ENCODE measurements at places on chromosomes 5 and 9.

DNA sequence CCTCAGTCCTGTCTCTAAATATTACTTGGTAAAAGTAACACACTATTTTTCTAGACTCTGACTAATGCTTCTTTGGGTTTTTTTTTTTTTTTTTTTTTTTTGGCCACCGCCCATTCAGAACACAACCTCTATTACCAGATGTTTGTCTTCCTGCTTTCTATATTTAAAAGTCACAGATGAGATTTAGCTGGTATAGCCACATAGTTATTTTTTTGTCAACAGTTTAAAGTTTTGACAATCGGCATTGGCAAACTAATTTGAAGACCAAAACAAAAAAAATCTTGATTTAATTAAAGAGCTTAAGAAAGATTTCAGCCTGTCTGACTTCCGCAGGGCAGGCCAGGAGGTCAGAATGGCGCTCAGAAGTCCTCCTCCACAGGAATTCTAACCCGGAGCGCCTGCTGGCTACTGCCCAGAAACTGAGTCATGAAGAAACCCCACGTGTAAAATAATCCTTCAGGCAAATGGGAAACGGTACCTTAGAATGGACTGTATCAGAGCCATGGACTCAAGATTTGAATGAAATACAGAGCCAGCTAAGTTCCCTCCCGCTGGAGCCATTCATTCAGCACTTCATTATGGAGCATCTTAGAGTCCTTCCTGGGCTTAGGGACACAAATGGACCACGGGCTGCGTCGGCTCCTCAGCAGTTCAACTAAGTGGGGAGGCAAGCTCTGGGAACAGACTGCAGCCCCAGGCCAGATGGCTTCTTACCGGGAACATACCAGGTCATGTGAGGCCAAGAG lies 55.6 kb downstream of the PTPDC1 start:
- no peak for DNase-seq
- H3K4me3 ChIP-seq, result peak overlapping the region; percentile 43
- peak overlapping the region; percentile 90 for H3K27ac ChIP-seq
- H3K4me1 ChIP-seq, result peaks cover 91% of the 10 kb centered on the region

GRCh38 chr9:113375057-113376023 lies 1.4 kb downstream of the HDHD3 start:
- H3K4me1 ChIP-seq, result peaks cover 6% of the 10 kb centered on the region
- H3K27ac ChIP-seq, result no peak overlapping the region
- peaks cover 3% of the 10 kb centered on the region for H3K36me3 ChIP-seq
- H3K27me3 ChIP-seq, result no peaks in the 10 kb centered on the region

DNA sequence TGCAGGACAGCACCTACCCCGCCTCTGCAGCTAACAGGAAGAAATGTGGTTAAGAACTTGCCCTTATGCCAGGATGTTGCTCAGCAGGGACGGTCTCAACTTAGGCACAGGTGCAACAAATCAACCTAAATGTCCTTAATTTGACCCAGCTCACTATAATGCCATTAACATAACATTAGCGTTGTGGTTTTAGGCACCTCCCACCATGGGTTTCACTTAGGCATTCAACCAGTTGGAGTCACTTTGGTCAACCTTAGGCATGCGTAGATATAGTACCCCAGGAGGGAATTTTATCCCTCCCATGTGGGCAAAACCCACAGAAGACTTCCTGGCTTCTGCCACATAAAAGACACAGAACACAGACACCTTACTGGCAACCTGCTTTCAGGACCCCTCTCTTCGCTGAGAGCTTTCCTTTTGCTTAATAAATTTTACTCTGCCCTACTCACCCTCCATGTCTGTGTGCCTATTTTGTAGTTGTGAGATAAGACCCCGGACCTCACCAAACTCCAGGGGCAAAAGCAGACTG lies 8.7 kb upstream of the ERAP1 start:
- DNase-seq, result no peak
- no peaks in the 10 kb centered on the region for H3K27me3 ChIP-seq
- no peak overlapping the region for H3K27ac ChIP-seq

GRCh38 chr5:52491071-52491787 lies 296.5 kb upstream of the ITGA1 start:
- peaks cover 3% of the 10 kb centered on the region for H3K27me3 ChIP-seq
- no peaks in the 10 kb centered on the region for H3K36me3 ChIP-seq
- H3K4me3 ChIP-seq, result no peak overlapping the region
- no peaks in the 10 kb centered on the region for H3K4me1 ChIP-seq

- no peaks in the 10 kb centered on the region for H3K27me3 ChIP-seq
- no peak for DNase-seq
- H3K4me1 ChIP-seq, result no peaks in the 10 kb centered on the region
Observed at GRCh38 chr5:87885758-87886157, 382.9 kb downstream of the TMEM161B start.

GRCh38 chr5:172523146-172523745 lies 68.9 kb upstream of the SH3PXD2B start:
- no peak overlapping the region for H3K27ac ChIP-seq
- DNase-seq, result no peak
- peaks cover 9% of the 10 kb centered on the region for H3K36me3 ChIP-seq
- peaks cover under 1% of the 10 kb centered on the region for H3K4me1 ChIP-seq
- no peak overlapping the region for H3K4me3 ChIP-seq
- peaks cover 26% of the 10 kb centered on the region for H3K27me3 ChIP-seq

- no peak for DNase-seq
- no peak overlapping the region for H3K4me3 ChIP-seq
- peak overlapping the region; percentile 59 for H3K27ac ChIP-seq
- H3K27me3 ChIP-seq, result no peaks in the 10 kb centered on the region
- H3K36me3 ChIP-seq, result peaks cover 61% of the 10 kb centered on the region
Observed at GRCh38 chr9:131490514-131490913, 12.2 kb upstream of the POMT1 start.

- no peak for DNase-seq
- no peaks in the 10 kb centered on the region for H3K27me3 ChIP-seq
- peak overlapping the region; percentile 97 for H3K27ac ChIP-seq
- no peaks in the 10 kb centered on the region for H3K36me3 ChIP-seq
Observed at GRCh38 chr5:139660105-139660922, 12.2 kb downstream of the CXXC5 start.

DNA sequence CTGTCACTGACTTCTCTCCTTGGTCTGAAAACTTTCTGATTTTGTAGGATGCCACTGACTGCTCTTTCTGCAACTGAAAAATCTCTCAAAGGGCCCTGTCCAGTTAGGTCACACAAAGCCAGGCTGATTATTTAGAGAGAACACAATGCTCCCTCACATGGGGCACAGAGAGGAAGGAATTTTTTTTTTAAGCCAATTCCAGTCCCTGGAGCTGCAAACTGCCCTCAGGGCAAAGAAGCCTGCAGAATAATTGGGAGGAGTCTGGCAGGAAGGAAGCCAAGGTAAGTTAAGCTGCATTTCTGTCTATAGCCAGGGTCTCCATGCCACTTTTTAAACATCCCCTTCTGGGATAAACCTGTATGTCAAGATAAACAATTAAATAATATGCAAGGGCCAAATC lies 305.5 kb downstream of the ZSWIM6 start:
- H3K4me3 ChIP-seq, result no peak overlapping the region
- no peaks in the 10 kb centered on the region for H3K27me3 ChIP-seq
- no peaks in the 10 kb centered on the region for H3K36me3 ChIP-seq
- no peak overlapping the region for H3K27ac ChIP-seq

DNA sequence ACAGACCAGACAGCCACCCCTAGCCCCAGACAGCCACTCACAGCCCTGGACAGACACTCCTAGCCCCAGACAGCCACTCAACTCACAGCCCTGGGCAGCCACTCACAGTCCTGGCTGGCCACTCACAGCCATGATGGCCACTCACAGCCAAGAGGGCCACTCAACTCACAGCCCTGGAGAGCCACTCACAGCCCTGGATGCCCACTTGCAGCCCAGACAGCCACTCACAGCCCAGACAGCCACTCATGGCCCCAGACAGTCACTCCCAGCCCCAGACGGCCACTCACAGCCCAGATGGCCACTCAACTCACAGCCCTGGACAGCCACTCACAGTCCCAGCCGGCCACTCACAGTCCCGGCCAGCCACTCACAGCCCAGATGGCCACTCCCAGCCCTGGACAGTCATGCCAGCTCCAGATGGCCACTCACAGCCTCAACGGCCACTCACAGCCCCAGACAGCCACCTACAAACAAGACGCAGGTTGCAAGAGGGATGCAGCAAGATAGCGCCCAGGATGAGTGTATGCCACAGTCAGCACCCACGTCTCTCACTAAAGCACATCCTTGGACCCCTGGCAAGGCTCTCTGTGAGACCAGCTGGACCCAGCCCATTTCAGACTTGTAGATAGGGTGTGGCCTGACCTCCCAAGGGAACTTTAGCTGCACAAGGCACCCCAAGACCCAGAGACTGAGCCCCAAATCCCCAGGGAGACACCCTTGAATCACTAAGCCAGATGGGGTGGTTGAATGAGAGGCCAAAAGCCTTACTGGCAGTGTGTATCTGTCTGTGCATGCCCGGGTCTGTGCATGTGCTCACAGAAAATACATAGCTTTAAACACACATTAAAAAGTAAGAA lies 22.4 kb downstream of the ZDHHC11B start:
- peaks cover 13% of the 10 kb centered on the region for H3K27me3 ChIP-seq
- no peaks in the 10 kb centered on the region for H3K4me1 ChIP-seq
- no peaks in the 10 kb centered on the region for H3K36me3 ChIP-seq

DNA sequence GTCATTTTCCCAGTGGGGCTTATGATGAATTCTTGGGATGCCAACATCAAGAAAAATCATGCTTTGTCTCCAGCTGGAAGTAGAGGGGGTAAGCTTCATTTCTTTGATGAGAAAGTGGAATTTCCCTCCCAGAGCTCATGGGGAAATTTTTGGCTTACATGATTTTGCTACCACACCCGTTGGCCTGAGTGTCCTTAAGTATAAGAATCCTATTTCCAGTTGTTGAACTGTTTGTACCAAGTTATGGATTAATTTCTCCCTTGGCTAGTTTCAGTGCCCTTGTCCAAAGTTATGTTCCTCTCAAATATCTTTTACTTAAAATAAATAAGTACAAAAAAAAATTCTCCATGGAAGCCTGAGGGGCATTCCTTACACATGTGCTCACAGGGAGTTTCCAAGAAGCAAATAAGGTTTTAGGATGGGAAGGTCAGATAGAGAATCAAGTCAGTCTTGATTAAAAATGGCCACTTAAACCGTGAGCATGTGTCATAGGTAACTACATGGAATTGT lies 82.3 kb downstream of the PTCD2 start:
- no peaks in the 10 kb centered on the region for H3K27me3 ChIP-seq
- H3K27ac ChIP-seq, result peak overlapping the region; percentile 84
- H3K4me3 ChIP-seq, result no peak overlapping the region

DNA sequence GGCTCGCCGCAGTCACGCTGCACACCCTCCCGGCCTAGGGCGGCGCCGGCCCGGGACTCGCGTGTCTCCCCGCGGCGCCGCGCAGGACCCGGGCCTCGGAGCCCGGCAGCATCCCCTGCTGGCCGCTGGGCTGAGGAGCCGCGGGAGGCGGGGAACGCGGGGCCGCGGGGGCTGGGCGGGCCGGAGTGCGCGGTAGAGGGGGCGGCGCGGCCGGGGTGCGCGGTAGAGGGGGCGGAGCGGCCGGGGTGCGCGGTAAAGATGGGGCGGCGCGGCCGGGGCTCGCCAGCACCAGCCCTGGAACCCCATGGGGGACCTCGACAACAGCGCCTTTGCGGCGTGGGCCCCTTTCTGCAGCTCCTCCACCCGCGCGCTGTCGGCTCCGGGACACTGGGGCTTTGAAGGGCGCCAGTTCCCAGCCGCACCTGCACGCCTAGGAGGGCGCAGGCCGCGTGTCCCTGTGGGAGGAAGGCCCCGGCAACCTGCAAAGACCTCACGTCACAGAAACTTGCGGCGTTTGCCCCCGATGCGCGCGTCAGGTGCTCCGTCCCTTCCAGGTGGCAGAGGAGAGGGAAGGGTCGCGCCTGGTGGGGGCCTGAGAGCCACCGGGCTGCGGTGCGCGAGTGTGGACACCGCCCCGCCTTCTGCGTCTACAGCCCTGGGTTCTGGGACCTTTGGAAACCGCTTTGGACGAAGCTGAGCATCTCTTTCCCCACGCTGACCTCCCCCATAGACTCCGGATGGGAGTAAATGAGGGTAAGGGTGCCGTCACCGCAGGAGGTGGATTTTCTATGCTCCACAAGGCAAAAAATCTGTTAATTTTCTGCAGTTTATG lies 49.6 kb downstream of the NSUN2 start:
- no peak overlapping the region for H3K27ac ChIP-seq
- H3K27me3 ChIP-seq, result peaks cover 54% of the 10 kb centered on the region
- H3K4me1 ChIP-seq, result peaks cover 16% of the 10 kb centered on the region

GRCh38 chr5:16540421-16540820 lies 74.8 kb upstream of the ZNF622 start:
- no peaks in the 10 kb centered on the region for H3K27me3 ChIP-seq
- H3K36me3 ChIP-seq, result no peaks in the 10 kb centered on the region
- H3K27ac ChIP-seq, result peak overlapping the region; percentile 81
- H3K4me1 ChIP-seq, result peaks cover 49% of the 10 kb centered on the region
- DNase-seq, result no peak

DNA sequence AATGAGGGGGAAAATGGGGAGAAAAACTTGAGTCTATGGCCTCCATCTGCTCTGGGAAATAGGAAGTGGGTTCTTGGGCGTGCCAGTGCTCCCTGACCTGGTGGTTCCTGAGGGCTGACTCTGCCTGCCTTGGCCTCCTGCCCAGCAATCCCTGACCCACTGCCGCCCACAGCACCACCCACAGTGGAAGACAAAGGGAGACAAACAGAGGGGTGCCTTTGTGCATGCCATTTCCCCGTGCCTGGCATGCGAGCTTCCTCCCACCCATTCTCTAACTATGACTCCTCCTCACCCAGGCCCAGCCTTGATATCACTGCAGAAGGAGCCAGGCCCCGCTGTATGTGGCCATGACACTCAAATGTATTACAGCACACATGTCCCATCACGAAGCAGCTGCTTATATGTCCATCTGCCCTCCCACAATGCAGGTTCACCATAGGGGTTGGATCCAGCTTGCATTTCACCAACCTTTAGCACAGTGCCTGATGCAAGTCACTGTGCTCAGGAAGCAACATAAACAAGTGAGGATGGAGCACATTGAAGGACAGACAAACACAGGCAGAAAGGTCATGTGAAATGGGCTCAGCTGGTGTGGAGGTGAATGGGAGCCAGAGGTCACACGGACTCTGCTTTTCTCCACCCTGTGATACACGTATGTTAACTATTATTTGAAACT lies 84.4 kb downstream of the ADRB2 start:
- peaks cover 55% of the 10 kb centered on the region for H3K4me1 ChIP-seq
- DNase-seq, result no peak
- peak overlapping the region; percentile 20 for H3K27ac ChIP-seq
- H3K27me3 ChIP-seq, result no peaks in the 10 kb centered on the region

DNA sequence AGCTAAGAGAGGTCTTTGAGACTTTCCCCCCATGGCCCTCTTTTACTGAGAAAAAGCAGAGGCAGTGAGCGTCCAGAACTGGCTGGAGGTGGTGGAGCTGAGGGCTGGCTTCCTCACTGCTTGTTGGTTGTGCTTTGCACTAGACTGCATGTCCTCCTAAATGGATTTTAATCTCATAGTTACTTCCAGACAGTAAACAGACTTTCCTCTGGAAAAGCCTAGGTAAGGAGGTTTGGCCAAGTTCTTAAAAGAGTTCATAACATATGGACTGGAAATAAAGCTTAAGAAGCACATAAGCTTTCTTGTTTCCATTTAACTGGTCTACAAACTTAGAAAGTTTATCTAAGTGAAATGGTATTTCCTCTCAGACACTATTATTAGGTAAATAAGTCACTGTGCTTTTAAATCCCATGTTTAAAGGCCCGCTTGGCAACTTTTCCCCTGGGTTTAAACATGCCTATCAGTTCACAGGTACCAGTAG lies 2.0 kb downstream of the ASPN start:
- peak overlapping the region; percentile 76 for H3K4me3 ChIP-seq
- peaks cover 6% of the 10 kb centered on the region for H3K36me3 ChIP-seq
- peak overlapping the region; percentile 97 for H3K27ac ChIP-seq
- H3K4me1 ChIP-seq, result peaks cover 83% of the 10 kb centered on the region
- no peaks in the 10 kb centered on the region for H3K27me3 ChIP-seq
